ENCODE measurements at places on chromosomes 16 and 17.

DNA sequence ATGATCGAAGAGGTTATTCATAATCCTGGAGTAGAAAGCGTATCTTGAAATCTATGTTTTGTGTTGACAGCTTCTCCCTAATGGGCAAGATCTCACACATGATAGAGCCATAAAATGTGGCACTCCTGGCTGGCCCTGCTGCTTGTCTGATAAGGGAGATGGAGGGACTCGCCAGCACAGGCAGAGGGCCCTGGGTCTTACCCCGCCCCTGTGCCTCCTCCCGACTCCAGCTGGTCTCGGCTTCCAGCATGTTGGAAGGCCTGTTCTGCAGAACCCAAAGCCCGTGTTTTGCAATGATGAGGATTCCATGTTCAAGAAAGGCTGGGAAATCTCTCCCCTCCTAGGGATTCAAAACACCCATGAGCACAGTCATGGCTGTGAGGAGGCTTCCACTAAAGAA, 106.7 kb upstream of the SDK2 start:
- no peak for DNase-seq

- DNase-seq: no peak
Observed at GRCh38 chr17:49146620-49147306, 14.2 kb downstream of the B4GALNT2 start.

- DNase-seq: no peak
Observed at GRCh38 chr16:19135896-19136438, 22.2 kb downstream of the ITPRIPL2 start.

GRCh38 chr17:78500806-78501205, 76.4 kb downstream of the DNAH17 start:
- DNase-seq: no peak

GRCh38 chr16:86662195-86662594, 83.8 kb downstream of the FOXL1 start:
- DNase-seq: no peak

DNA sequence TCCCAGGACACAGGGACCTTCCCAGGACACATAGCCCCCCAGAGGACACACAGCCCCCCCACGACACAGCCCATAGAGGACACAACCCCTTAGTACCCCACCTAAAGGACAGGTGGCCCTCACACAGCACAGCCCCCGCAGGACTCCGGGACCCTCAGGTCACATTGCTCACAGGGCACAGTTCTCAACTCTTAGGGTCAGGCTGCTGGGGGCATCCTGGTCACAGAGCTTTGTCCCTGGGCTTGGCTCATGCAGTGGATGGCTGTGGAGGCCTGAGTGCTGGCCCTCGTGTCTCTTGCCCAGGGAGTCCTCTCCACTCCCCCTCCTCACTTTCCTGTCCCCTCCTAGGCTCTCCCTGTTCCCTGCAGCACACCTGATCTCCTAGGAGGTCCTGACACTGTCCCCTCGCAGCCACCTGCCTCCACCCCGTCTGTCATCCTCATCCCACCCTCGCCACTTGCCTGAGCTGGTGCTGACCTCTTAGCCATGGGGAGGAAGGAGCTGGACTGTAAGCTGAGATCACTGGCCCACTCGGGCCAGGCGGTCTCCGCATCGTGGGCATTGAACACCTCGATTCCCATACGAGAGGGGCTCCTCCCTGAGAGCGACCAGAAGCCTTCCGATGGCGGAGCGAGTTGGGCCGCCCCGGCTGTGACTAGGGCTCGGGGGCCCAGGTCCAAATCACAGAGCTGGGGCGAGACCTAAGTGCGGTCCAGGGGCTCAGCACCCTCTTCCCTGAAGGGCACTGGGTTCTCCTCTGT, 1.4 kb upstream of the WDR45B start:
- no peak for DNase-seq

GRCh38 chr17:7886227-7887037, 2.2 kb upstream of the CHD3 start:
- DNase-seq: peak; percentile 22

All from stimulated activated CD4-positive, alpha-beta T cell treated with anti-CD3 and anti-CD28 coated beads, Interleukin-1b, Interleukin-23, amount 100 ng/mL, for 1 hour (primary cell).